Stimulated activated CD8-positive, alpha-beta memory T cell treated with anti-CD3 and anti-CD28 coated beads, Interleukin-7, amount 100 ng/mL, for 48 hours (primary cell): ENCODE measurements at places on chromosomes 11 and 22.

- no peak for DNase-seq
Measured at GRCh38 chr11:13315517-13316432, 38.2 kb downstream of the BMAL1 start.

DNA sequence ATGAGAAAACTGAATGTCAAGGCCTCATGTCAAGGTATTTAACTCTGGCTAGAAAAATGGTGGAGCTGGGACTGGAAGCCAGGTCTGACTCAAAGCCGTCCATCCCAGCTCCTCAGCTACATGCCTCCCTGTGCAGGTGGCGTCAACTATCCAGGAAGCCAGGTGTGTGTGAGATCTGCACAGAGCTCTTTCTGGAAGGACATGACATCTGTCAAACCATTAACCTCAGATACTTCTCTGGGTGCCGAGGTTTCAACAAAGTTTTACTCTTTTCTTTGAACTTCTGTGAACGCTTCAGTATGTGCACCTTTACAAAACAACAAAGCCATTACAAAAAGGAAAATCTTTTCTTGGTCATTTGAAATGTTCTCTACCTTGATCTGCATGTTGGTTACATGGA is 7.0 kb upstream of the CASTOR1 start:
- no peak for DNase-seq

DNA sequence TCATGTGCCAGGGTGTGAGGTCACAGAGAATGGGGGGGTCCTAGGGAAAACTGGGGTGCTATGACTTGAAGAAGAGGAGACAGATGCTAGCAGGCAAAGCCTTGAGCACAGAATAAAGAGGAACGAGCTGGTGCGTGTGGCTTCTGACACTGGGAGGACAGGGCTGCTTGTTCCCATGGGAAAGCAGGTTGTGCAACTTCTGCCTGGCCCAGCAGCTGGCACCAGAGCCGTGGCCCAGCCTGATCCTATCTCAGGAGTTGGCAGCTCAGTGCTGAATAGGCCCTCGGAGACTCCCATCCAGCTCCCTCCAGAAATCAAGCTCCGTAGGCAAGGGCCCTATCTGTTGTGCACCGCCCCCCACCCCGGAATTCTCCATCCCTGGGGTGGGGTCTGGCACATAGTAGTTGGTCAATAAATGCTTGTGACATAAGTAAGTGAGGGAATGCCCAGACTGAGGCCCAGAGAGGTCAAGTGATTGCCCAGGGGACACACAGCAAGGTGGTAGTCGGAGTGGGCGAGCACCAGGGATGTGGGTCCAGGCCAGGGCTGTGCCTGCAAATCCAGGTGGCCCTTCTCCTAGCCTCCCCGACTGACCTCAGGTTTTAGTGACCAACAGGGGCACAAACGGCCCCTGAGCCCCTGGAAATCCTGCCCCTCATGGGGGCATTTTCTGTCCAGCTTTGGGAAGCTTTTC is 19.5 kb upstream of the FADD start:
- no peak for DNase-seq

DNA sequence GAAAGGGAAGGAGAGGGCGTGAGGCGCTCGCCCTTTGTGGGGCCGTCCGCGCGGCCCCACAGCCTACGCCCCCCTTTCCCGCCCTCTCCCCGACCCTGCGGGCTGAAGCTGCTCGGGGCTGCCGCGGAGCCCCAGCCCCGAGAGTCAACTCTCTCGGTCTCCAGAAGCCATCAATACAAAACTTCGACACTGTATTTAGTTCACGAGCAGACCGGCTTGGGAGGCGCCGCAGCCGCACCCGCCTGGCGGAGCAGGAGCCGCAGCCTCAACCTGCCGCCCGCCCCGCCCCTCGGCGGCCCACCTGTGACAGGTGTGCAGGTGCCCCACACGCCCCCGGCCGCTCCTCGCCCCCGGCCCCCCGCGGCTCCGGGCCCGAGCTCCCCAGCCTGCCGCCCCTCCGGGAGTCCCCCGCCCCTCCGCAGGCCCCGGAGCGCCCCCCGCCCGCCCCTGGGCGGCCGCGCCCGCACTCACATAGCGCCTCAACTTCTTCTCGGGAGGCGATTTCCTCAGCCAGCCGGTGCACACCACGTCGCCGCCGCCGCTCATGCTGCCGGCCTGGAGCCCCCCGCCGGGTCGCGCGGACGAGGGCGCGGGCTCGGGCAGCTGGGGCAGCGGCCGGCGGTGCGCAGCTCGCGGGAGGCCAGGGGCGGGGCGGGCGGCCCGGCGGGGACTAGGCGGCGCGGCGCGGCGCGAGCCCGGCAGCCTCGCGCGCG is at the start of gene GAB2:
GAB2 (minus strand) TSS at position 646 of the 713 bp plus-strand sequence; CDS start at position 546, 100 bp downstream.
- DNase-seq = no peak

DNA sequence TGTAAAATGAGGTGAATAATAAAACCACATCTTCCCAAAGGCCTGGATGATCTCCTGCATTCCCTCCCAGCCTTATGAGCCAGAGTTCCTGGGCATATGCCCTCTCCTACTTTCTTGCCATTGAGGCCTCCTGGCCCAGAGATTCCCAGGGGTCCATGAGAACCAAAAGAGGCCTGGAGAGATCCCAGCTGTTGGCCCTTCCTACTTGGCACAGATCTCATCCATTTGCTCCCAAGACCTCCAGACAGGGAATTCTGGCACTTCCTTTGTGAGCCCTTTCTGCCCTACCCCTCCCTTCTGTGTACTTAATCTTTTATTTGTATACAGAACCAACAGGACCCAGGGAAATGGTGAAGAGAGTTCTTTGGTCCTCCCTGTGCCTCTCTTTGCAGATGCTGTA is 21.4 kb downstream of the POU2F3 start:
- no peak for DNase-seq

GRCh38 chr11:132312701-132313111 is 942.3 kb downstream of the NTM start:
- DNase-seq = no peak

DNA sequence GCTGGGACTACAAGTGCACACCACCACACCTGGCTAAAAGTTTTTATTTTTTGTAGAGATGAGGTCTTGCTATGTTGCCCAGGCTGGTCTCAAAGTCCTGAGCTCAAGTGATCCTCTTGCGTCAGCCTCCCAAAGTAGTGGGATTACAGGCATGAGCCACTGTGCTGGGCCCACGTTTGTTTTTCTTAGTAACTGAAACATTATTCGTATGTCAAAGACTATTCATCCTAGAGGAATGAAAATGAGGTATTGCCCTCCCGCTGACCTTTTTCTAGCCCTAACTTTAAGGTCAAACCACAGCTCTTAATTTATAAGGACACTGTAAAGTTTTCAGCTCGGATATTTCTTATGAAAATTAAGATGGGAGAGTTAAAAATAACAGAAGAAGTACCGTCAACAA is 33.2 kb upstream of the PAX6 start:
- no peak for DNase-seq

- DNase-seq = no peak
Measured at GRCh38 chr11:117145393-117145761, 1.3 kb downstream of the PAFAH1B2 start.

- DNase-seq = no peak
Measured at GRCh38 chr11:58923300-58923788, 15.9 kb upstream of the GLYATL1 start.

- no peak for DNase-seq
Measured at GRCh38 chr11:69445131-69445470, 36.4 kb upstream of the LINC01488 start.

DNA sequence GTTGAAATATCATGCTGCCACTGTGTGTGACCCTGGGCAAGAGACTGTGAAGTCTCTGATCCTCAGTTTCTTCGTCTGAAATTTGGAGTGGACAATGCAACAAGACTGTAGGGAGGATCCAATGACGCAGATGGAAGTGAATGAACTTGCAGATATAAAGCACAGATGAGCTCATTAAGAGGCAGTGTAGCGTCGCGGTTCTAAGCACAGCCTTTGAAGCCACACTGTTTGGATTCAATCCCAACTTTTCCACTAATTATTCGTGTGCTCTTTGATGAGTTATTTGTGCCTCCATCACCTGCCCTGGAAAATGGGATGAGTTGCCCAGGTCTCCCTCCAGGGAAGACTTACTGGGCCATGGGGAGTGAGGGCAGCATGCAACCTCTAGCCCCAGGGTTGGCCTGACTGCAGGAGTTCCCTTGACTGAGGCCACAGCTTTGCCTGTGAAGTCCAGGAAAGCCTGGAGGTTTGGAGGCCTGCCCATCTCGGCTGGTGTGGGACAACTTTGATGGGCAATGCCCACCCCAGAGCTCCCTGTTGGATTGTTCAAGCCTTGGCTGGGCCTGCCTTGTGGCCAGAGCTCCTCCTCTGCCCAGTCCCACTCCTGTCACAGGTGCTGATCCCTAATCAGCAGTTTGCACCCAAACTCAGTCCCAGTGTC is 266.0 kb upstream of the B3GAT1 start:
- DNase-seq = no peak

DNA sequence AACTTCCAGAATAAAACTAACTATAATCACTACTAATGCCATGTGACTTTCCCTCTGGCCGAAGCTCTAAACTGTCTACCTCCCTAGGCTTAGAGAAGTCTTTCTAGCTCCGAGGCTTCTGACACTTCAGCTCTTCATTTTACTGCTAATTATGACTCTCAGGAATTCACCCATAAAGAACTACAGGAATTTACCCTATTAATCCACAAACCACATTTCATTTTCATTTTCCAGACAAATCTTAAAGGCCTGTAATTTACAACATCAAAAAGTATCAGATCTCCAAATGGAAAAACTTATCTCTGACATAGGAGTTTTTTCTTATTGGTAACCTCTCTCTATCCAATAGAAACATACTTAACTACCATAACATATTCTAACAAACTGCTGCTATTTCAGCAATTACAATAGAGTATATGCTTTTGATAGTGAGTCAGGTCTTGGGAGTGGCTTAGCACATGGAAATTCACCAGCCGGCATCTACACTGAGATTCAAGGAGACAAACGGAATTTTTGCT is 33.4 kb downstream of the MRTFA start:
- no peak for DNase-seq

GRCh38 chr22:17597217-17597616 is 31.3 kb downstream of the ATP6V1E1 start:
- no peak for DNase-seq

GRCh38 chr11:17581732-17582053 is 34.6 kb downstream of the OTOG start:
- DNase-seq = no peak

- DNase-seq = no peak
Measured at GRCh38 chr11:102243399-102243884, 73.8 kb upstream of the BIRC3 start.

DNA sequence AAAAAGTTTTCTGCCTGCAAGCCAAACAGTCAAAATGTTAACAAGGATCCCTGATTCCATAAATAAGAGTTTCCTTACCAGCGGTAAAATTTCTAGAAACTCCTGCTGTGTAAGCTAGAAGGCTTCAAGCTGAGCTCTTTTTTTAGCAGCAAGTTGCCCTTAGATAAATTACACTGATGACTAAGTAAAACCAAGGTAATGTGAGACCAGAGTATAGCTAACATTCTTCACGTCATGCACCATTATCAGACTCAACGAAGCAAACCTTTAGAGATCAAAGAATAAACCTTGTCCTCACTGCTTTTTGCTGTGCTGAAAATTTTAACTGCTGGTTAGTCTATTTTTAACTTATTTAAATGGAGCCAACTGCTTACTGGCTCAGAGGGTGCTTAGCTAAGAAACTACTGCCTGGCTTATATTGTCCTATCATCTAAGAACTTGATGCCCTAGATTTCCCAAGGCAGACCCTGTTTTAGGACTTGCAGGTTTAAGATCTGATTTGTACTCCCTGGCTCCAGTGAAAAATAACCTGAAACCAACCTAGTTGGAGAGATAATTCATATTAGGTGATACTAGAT is 900.7 kb downstream of the JRKL start:
- DNase-seq = no peak

DNA sequence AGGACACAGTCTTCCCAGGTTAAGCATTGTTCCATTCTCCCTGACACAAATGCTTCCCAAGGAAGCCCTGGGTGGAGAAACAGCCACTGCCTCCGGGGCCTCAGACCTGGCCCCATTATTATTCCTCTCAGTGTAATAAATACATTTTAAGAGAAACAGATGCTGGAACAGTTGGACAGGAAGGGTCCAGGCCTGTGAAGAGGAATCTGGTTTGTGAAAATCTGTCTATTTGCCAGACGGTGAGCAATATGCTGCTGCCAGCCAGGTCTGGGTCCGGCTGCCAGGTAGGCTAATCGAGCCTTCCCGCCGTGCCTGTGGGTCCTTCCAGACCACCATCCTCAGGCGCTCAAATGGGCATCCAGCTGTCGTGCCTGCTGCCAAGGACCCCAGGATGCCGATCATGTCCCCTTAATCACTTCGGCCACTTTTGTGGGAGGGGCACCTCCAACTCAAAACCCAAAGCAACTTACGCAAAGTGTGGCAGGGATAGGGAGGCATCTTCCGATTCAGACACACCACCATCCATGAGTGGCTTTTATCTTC is 528.4 kb downstream of the MIAT start:
- no peak for DNase-seq

DNA sequence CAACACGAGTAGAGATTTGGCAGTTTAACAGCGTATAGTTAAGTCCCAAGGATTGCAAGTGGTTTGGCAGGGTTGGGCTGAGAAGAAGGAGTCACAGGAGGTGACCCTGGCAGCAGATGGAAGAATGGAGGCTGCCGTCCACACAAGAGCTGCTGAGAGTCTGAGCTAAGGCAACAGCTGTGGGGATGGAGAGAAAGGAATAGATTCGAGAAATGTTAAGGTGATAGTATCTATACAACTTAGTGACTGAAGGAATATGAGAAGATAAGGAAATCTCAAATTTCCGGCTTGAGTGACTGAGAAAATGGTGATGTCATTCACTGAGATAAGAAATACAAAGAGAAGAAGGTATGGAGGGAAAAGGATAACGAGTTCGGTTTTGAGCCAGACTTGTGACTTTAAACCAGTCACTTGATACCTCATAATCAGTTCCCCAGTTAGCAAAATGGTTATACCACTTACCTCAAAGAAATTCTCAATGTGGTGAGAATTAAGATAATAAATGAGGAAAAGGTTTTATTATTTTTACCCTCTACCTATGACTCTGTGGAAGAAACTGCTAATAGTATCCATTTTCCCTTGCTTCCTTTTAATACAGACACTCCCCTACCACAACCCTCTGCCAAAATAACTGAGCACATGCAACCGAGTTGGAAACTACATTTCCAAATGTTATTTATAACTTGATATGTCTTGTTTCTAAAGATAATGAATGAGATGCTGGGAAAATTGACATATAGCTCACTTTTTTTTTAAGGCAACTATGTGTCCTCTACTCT is 30.7 kb downstream of the FAM168A start:
- no peak for DNase-seq
